ENCODE measurements at places on chromosomes 11 and 22. TPM values are rescaled to one million over a fixed set of nuclear protein-coding genes. Genes with fewer than 3 reads are reported as not detected.

ARAP1 gene
- 78.3 TPM for total RNA-seq

ALX4 gene
- not detected for total RNA-seq

BTG4 gene
- total RNA-seq: not detected

SMCO4 gene
- 2.2 TPM for total RNA-seq

OR5A1 gene
- total RNA-seq: not detected

Measured in mammary epithelial cell (primary cell).